A549 treated with RU486 at 1 μM for 4 hours (cell line): ENCODE measurements at places on chromosomes 3 and 15. TPM values are rescaled to one million over a fixed set of nuclear protein-coding genes. Genes with fewer than 3 reads are reported as not detected.

Gene TF
- total RNA-seq = 0.46 to 5.4 TPM (median 1.3 TPM) in 5 replicates

Gene NANOGP8
- not detected in 5 replicates for total RNA-seq

Gene PDZRN3
- total RNA-seq = not detected in 5 replicates

Gene ZDHHC23
- total RNA-seq = 2.6 to 4.1 TPM (median 3.3 TPM) in 5 replicates

Gene ANKRD34C
- not detected in 5 replicates for total RNA-seq
